ENCODE measurements at places on chromosomes 12 and 14. TPM values are rescaled to one million over a fixed set of nuclear protein-coding genes. Genes with fewer than 3 reads are reported as not detected.
A peak's percentile ranks its signal among the peaks of the same experiment; 100 is the strongest.

- peak; percentile 71 for DNase-seq
Measured at GRCh38 chr12:88580051-88580871, at the start of gene KITLG. Gene KITLG, minus strand, starts transcription at chr12:88580471. Its CDS starts 193 bp downstream, at chr12:88580278.

GRCh38 chr12:79298506-79298905 lies 392.3 kb downstream of the PAWR start:
- DNase-seq, result peak; percentile 2

DNA sequence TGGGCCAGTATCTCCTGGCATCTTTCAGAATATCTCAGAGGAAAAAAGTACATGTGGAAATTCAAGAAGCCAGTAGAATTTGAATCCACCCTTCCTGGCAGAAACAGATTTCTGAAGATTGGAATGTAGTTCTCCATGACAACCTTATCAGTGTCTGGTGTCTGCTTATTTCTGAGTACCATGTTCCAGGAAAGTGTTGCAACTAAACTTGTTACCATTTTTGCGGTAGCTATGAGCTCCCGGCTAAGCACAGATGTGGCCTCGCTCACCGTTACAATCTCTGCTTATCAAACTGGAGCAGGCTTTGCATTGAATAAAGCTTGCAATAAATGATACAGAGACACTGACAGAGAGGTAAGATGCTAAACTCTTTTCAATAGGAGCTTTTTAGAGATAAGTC lies 13.0 kb upstream of the ITPR2 start:
- no peak for DNase-seq

- DNase-seq, result no peak
Measured at GRCh38 chr12:60577607-60578006, 981.8 kb downstream of the SLC16A7 start.

- no peak for DNase-seq
Measured at GRCh38 chr14:104541905-104542465, 37.6 kb upstream of the C14orf180 start.

GRCh38 chr12:30910038-30910350 lies 16.6 kb upstream of the TSPAN11 start:
- DNase-seq, result no peak

DNA sequence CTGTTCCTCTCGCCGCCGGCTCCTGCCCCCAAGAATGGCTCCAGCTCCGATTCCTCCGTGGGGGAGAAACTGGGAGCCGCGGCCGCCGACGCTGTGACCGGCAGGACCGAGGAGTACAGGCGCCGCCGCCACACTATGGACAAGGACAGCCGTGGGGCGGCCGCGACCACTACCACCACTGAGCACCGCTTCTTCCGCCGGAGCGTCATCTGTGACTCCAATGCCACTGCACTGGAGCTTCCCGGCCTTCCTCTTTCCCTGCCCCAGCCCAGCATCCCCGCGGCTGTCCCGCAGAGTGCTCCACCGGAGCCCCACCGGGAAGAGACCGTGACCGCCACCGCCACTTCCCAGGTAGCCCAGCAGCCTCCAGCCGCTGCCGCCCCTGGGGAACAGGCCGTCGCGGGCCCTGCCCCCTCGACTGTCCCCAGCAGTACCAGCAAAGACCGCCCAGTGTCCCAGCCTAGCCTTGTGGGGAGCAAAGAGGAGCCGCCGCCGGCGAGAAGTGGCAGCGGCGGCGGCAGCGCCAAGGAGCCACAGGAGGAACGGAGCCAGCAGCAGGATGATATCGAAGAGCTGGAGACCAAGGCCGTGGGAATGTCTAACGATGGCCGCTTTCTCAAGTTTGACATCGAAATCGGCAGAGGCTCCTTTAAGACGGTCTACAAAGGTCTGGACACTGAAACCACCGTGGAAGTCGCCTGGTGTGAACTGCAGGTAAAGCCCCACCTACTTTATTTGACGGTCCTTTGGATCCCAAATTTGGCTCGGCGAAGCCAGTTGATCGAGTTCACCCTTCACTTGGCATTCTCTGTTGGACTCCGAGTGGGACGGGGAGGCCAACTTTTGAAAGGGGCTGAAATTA lies 1.5 kb downstream of the WNK1 start:
- peak; percentile 33 for DNase-seq

DNA sequence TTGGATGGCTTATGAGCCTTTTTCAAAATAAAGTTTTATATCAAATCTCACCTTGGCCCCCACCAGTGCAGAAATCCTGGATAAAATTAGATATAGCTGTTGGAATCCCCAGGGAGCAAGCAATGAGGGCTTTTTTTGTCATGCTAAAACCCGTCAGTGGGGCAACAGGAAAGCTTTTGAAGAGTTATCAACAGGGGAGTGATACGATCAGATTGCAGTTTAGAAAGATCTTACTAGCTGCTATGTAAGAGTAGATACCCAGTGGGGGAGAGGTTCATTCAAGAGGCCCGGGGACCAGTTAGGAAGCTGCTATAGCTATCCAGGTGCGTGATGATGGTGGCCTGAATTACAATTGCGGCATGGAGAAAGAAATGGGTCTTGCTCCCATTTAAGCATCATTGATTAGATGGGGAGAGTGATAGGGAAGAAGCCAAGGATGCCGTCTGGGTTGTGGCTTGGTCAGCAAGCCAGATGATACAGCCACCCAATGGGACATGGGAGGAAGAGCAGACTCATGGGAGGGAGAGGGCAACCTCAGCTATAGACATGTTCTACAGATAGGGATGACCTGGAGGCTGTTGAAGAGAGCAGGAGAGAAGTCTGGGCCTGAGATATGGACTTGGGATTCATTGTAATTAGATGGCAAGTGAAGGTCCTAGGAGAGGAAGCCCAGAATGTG lies 272.4 kb downstream of the DPF3 start:
- DNase-seq, result no peak

GRCh38 chr14:30748343-30748742 lies 126.0 kb upstream of the COCH start:
- DNase-seq, result no peak

GRCh38 chr12:94663702-94664101 lies 13.3 kb upstream of the TMCC3 start:
- no peak for DNase-seq

DNA sequence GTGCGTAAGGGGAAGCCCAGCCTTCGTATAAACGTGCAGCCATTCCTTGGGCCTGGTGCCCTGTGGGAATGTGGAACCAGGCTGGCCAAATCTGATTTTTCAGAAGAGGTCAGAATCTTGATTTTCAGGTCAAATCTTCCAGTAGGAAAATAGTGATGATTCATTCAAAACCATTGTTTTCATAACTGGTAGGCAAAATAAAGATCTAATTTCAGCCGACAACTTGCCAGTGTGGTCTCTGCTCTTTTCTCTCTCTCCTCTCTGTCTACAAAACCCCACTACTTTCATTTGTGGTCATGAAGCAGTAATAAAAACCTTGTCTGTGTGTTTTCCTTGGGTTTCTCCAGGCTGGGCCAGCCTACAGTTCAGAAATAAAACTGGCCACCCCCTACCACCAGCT lies 135.1 kb downstream of the RBM19 start:
- peak; percentile 37 for DNase-seq

DNA sequence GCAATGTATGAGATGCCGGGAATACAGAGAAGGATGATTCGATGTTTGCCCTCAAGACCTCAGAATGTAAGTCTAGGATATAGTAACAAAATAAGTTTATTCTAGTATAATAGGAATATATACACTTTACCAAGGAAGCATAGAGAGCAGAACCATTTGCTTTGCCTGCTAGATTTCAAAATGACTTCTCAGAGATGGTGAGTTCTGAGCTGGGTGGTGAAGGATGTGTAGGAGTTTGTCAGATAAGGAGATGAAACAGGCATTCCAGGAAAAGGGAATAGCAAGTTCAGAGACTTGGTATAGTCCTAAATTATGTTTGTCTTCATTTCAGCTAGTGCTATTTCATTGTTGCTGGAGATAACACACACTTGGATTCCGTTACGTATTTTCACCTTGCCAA lies 655.9 kb downstream of the DIO2 start:
- no peak for DNase-seq

GRCh38 chr14:84991021-84991420 lies 538.9 kb upstream of the FLRT2 start:
- no peak for DNase-seq

DNA sequence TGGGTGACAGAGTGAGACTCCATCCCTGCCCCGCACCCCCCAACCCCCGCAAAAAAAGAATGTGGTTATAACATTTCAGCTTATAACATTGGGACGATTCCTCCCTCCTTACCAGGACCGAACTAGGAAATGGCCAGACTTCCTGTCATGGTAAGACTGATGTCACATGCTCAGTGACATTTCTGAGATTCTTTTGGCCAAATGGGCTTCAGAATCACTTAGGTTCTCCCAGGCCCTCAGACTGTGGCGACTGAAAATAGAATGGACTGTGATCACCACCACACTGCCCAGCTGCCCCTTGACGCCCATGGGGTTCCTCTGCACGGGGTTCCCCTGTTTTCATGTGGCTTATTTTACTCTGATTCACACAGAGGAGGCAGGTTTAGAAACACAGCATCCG lies 115.0 kb upstream of the EVL start:
- DNase-seq, result no peak

GRCh38 chr12:102652645-102653313 lies 172.4 kb upstream of the IGF1 start:
- no peak for DNase-seq

GRCh38 chr14:21042918-21043317 lies 756 bp downstream of the RNASE7 start:
- peak; percentile 25 for DNase-seq

DNA sequence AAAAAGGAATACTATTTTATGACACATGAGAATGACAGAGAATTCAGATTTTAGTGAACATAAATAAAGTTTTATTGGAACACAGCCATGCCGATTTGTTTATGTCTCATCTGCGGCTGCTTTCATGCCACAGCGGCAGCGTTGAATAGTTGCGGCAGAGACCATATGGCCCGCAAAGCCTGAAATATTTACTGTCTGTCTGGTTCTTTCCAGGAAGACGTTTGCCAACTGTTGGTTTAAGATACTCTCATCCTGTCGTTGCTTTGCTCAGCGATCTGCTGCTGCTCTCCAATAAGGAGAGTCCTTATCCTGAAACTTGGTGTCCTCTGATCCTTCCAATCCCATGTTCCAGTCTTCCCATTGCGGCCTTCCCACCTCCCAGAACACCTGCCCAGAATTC lies 89.9 kb downstream of the SLC24A4 start:
- no peak for DNase-seq

DNA sequence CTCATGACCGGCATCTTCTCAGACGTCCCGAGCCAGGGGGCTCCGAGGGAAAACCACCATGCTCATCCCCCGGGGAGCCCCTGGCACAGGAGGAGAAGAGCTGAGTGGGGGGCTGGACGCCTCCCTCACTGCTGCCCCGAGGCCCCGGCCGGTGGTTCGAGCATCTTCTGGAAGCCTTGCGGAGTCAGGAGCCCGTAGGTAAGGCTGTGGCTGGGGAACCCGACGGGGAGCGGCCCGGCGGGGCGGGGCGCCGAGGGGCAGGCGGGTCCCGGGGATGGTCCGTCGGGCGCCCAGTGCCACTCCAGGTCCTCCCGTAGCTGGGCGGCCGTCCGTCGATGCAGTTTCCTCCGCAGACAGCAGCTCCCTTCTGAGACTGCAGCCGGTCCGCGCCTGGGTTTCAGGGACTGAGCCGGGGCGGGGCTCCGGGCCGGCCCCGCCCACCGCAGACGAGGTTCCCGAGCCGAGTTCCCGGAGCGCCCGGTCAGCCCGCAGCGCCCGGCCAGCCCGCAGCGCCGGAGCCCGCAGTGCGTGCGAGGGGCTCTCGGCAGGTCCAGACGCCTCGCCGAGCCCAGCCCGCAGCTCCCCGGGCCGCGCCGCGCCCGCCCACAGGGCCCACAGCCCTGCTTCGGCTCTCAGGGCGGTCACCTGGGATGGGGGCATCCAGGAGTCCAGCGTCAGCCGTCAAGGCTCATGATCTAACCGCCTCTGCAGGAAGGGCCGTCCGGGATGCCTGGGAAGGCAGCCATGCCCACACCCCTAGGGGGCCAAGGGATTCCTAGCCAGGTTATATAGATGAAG lies at the start of gene PGF:
Gene PGF (minus strand): TSS at position 369 of the 798 bp plus-strand sequence. CDS start 355 bp downstream, at position 14.
- peak; percentile 49 for DNase-seq

DNA sequence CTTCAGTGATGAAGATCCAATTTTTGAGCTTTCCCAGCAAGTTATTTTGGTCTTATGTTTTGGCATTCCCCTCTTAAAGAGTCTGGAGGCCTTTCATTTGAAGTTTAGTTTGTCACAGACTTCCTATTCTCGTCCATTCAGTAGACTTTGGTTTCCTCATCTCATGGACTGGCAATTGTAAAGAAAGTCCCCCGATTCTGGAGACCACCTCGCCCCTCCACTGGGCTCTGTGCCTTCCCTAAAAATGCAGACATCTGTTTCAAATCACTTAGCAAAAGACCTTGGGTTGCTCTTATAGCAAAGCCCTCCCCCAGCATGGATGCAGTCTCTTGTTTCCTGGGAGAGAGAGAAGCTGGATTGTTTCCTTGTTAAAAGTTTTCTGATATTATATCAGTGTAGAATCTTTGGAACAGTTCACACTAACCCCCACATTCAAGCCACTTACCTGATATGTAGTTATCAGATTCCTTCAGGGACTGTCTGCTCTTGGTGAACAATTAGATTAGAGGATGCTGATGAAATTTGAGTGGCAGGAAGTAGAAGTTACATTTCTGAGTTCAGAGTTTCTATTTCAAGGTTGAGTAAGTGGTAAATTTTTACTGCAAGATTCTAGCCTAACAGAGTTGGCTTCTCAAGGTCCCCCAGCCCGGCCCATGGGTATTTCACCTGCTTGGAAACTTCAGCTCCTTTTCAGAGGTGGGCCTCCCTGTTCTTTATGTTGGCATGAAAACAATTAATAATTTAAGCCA lies 56.3 kb downstream of the PLXNC1 start:
- no peak for DNase-seq

- no peak for DNase-seq
Measured at GRCh38 chr14:105563347-105563737, 37.0 kb downstream of the TMEM121 start.

DNA sequence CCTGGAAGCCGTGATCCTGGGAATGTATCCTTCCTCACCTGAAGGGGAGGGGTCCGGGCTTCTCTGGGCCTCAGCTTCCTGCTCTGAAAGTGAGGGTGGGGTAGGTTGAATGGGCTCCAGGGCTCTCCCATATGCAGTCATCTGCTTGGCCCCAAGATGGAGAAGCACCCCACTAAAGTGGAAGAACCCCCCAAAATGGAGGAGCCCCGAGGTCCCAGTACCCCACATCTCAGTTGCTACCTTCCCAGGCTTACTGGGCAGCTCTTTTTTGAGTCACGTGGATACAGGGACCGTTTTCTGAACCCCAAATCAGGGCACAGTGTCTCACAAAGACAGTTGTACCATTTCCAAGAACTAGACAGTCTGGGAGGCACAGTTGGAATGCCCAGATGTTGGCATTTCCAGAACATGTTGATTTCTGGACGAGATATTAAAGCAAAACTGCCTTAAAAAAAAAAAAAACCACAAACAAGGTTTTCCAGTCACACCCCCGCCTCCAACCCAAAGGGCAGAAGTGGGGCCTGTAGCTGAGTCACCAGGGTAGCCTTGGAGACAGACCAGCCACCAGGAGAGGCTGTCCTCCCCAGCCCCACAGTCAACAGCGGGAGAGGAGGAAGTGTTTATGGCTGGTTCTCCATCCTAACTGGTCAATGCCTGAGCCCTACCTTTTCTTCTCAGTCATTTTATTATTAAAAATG lies 12.1 kb downstream of the VASH1 start:
- peak; percentile 91 for DNase-seq

- no peak for DNase-seq
Measured at GRCh38 chr12:16634786-16635185, 28.8 kb upstream of the LMO3 start.

Gene CLEC4D
- not detected for total RNA-seq

Gene PRR4
- total RNA-seq, result 1.3 TPM

Gene TAS2R43
- 0.36 TPM for total RNA-seq

Gene CMA1
- not detected for total RNA-seq

Gene OTOGL
- total RNA-seq, result 0.20 TPM

Gene ENDOU
- total RNA-seq, result not detected

Gene ANG
- 6.3 TPM for total RNA-seq

Gene KCNH5
- total RNA-seq, result under 0.01 TPM

Gene STON2
- total RNA-seq, result 0.49 TPM

Gene CFAP54
- total RNA-seq, result 0.68 TPM
